ENCODE measurements at places on chromosomes 11 and 22.

DNA sequence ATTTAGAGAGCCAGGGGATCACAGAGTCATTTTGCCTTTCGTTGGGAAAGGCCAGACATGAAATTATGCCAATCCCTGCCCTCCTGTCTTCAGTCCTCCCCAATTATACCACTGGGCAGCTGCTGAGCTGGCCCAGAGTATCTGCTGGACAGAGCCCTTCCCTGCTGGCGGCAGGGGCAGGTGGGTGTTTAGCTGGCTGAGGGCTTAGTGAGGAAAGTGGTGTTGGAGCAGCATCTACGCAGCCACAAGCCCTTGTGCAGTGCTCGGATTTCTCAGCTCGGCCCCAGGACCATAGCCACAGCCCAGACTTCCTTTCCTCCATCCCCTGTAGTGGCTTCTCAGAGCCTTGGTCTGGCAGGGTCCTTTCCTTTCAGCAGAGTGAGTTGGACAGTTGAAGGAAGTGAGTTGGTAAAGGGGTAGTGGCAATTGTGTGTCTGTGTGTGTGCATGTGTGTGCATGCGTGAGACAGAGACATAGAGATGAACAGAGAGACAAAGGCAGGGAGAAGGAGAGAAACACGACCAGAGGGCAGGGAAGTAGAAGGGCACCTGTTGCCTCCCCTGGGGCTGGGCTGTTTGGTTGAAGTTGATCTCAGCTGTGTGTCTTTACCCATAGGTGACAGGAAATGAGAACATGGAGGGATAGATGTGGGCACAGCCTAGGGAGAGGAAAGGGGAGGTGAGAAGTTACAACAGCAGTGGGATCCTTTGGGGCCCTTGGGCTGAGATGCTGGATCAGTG, 66.2 kb downstream of the GRIK4 start:
- DNase-seq, result no peak

GRCh38 chr22:35307892-35308291, 8.2 kb downstream of the TOM1 start:
- no peak for DNase-seq

- no peak for DNase-seq
Observed at GRCh38 chr11:64771861-64772260, 6.5 kb downstream of the SF1 start.

DNA sequence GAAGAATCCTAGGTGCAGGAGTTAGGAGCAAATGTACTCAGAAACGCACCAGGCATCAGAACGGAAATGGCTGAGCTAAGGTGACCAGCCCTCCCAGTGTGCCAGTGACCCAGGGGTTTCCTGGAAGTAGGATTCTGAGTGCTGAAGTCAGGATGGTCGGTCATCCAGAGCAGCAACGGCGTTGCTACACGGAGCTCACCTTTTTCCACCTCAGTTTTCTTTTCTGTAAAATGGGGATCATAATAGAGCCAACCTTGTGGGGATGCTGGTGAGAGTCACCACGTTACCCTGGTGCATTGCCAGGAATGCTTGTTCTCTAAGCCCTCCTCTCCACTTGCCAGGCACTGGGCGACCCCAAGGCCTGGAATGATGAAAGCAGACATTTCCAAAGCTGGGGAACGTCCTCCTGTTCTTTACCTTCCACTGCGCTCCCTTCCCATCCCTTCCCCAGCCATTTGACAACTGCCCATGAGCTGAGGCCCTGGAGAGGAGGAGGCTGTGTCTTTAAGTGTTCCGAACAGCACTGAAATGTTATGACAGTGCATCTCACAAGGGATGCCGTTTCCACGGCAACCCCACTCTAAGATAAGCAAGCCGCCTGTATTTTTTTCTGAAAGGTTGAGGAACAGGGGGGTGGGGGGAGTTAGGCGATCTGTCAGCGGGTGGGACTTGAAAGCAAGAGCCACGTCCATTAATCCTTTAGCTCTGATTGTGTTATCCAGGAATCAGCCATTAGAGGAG, 66.8 kb downstream of the TSPAN18 start:
- no peak for DNase-seq

- no peak for DNase-seq
Observed at GRCh38 chr11:74220376-74220775, 49.3 kb downstream of the PPME1 start.

GRCh38 chr11:19429108-19429760, 188.5 kb upstream of the E2F8 start:
- no peak for DNase-seq

GRCh38 chr11:64291752-64292459, 804 bp downstream of the KCNK4 start:
- DNase-seq, result no peak

GRCh38 chr11:86274503-86274902, 27.5 kb upstream of the HIKESHI start:
- no peak for DNase-seq

DNA sequence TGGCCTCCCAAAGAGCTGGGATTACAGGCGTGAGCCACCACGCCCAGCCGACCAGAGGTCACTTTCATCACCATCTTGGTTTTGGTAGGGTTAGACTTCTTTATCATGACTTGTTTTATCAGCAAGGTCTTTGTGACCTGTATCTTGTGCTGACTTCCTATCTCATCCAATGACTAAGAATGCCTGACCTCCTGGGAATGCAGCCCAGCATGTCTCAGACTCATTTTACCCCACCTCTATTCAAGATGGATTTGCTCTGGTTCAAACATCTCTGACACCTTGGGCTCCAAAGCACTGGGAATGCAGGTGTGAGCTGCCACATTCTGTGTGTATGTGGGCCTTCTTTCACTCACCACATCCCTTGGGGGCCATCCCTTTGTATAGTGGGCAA, 5.1 kb upstream of the TALDO1 start:
- DNase-seq, result no peak

GRCh38 chr11:45518141-45518832, 147.1 kb downstream of the CHST1 start:
- DNase-seq, result no peak
